Muscle of leg (tissue), 16 donors: ENCODE measurements at places on chromosomes 3 and 15. TPM values are rescaled to one million over a fixed set of nuclear protein-coding genes. Genes with fewer than 3 reads are reported as not detected.

DNA sequence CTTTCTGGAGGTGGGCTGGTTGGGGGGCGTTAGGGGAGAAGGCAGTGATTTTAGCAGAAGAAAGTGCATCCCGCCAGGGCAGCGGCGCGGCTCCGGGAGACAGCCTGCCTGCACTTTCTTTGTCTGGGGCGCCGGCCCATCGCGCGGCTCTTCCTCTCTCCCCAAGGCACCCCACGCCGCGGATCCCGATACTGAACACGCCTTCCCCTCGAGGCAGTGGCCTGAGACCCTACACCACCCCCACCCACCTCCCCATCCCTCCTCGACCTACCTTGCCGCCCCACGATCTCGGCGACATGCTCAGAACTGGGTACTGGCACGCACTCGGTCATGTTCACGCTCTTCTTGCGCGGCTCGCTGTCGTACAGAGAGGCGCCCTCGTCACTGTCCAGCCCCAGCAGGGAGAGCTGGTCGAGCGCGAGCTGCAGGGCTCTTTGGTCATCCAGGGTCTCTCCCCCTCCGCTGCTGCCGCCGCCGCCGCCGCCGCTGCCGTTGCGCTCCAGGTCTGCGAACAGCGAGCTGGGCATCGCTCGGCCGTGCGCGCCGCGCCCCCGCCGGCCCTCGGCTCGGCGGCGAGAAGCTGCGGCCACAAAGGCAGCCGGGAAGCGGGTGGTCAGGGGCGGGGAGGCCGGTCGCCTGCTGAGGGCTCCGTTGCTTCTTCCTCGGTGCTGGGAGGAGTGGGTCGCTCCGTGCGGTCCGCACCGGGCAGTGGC lies 483 bp downstream of the MEX3B start:
- peak; percentile 71 for DNase-seq

The THPO gene
- 0.89 TPM for total RNA-seq

DNA sequence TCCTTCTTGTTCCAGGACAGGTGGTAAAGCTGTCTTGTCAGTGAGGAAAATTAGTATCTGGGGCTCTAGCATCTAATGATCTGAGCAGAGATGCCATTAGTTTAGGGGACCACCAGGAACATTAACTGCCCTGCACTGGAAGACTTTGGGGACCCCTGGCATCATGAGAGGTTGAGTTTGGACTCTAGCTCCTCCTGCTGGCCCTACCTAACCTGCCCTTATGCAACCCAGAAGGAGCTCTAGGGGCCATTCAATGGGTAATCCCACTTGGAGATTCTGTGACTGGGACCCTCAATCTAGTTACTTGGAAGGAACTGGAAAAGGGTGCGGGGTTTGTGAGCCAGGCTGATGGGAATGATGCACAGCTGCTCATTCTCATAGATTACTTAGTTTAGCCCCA lies 451.0 kb downstream of the EPHB1 start:
- DNase-seq = no peak

The COL6A6 gene
- 112 TPM for total RNA-seq

GRCh38 chr3:178329936-178330335 lies 206.3 kb upstream of the KCNMB2 start:
- peak; percentile 63 for DNase-seq

- peak; percentile 99 for DNase-seq
These were observed 1.9 kb downstream of the ADAMTS9 start for GRCh38 chr3:64685800-64686445.

GRCh38 chr15:49688135-49688790 lies 67.4 kb downstream of the DTWD1 start:
- no peak for DNase-seq

DNA sequence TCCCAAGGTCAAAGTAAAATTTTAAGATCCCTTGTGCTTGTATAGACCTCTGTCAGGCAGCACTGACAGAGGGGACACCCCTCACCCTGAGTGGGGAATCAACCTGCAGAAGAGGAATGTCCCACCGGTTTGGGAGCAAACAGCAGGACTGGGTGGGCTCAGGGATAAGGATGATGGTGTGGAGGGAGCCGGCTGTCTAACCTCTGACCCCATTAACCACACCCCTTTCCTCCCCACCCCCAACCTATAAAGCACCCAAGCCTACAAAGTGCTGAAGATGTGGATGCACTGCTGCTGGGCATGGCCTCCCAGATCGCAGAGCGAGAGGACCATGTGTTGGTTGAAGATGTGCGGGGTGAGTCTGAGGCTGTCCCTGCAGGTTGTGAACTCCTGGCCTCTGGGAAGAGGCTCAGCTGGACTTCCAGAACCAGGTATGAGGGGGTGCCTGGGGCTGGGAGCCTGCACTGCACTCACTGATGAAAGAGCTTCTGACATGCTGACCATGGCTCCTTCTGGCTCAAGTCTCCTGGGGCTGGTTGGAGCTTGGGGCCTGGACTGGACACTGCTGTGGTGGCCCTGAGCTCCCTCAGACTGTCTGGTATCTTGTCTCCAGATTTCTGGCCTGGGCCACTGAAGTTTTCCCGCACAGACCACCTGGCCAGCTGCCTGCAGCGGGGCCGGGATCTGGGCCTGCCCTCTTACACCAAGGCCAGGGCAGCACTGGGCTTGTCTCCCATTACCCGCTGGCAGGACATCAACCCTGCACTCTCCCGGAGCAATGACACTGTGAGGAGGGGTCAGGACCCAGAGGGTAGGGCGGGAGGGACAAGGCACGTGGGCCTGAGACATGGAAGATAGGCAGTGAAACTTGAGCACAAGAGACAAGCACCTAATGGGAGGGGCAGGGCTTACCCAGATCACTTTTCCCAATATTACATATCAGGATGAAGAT lies 9.3 kb downstream of the DUOX1 start:
- DNase-seq = no peak

The FOXB1 gene
- not detected for total RNA-seq

GRCh38 chr3:9180764-9181117 lies 68.7 kb downstream of the SRGAP3 start:
- peak; percentile 67 for DNase-seq

DNA sequence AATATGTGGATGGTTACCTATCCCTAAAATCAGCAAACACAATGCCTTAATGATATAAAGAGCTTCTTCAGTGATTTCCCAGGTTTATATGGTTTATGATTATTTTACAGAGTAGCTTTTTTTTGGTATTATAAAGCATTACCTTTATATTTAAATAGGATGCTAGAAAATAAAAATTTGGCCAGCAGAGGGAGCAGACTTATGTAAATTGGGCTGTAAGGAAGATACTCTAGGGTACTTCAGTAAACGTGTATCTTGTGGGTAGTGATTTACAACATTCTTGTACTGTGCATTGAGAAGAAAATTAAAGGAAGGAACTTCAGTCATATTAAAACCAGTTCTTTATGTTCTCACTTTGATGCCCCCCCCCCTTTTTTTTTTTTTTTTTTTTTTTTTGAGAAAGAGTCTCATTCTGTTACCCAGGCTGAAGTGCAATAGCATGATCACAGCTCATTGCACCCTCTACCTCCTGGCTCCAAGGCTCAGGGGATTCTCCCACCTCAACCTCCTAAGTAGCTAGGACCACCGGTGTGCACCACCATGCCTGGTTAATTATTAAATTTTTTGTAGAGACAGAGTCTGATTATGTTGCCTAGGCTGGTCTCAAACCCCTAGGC lies 167.9 kb downstream of the BBX start:
- DNase-seq = peak; percentile 67

- DNase-seq = no peak
These were observed 16.3 kb downstream of the TMEM43 start for GRCh38 chr3:14141144-14141543.

The PIERCE2 gene
- 1.4 TPM for total RNA-seq

DNA sequence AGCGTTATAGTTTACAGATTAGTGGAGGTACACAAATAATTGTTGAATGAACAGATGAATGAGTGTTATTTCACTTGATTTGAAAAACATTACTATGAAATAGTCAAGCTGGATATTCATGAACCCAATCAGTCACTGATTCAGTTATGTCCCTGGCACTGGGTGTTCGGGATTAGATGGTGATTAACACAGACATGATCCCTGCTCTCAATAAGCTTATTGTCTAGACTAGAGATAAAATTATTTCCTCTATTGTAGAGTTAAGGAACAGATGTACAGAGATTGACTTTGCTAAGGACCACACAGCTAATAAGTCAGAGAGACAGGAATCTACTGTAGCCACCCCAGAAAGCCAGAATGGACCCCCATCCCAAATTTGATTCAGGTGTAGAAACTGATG lies 963 bp downstream of the GRAMD1C start:
- DNase-seq = no peak

The ISLR2 gene
- total RNA-seq = 1.4 TPM

- peak; percentile 70 for DNase-seq
These were observed 130.0 kb downstream of the ASB7 start for GRCh38 chr15:100732211-100733055.

GRCh38 chr3:167754049-167754448 lies 18.5 kb downstream of the SERPINI1 start:
- DNase-seq = no peak

DNA sequence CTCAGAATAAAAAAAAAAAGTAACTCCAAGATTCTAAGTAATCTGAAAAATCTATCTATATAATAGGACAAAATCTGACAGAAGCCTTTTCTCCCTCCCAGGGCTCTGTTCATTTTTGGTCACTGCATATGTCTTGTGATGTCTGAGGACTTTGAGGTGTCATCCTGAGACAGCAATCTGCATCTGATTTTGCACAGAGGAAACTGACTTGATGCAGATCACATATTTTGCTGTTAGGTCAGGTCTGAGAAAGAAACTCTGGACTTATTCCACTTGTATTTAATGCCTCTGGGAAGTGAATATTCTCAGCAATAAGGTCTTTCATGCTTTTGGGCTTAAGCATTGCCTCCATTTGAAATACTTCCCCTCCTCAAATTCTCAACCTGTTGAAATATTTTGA lies 295.2 kb upstream of the THBS1 start:
- DNase-seq = peak; percentile 24

DNA sequence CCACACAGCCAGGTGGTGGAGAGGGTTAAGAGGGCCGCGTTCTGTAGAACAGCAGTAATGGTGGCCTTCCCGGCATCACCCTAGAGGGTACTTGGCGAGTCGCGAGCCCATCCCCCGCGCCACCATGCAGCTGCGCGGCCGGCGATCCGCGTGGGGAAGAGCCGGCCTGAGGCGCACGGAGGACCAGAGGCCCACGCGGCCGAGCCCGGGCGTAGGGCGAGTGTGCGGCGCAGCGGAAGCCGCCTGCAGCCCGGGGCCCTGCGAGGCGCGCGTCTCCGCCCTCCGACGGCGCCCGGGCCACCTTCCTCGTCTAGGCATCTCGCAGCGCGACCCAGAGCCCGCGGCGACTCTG lies 423 bp downstream of the TKT start:
- peak; percentile 48 for DNase-seq

GRCh38 chr3:114178770-114179368 lies at the start of gene DRD3:
Gene DRD3, minus strand, starts transcription at chr3:114179052. Its CDS starts 7,060 bp downstream, at chr3:114171992.
- DNase-seq = peak; percentile 79

GRCh38 chr3:156483426-156483825 lies 71.5 kb downstream of the SSR3 start:
- peak; percentile 38 for DNase-seq

The C15orf62 gene
- total RNA-seq = 0.13 TPM

DNA sequence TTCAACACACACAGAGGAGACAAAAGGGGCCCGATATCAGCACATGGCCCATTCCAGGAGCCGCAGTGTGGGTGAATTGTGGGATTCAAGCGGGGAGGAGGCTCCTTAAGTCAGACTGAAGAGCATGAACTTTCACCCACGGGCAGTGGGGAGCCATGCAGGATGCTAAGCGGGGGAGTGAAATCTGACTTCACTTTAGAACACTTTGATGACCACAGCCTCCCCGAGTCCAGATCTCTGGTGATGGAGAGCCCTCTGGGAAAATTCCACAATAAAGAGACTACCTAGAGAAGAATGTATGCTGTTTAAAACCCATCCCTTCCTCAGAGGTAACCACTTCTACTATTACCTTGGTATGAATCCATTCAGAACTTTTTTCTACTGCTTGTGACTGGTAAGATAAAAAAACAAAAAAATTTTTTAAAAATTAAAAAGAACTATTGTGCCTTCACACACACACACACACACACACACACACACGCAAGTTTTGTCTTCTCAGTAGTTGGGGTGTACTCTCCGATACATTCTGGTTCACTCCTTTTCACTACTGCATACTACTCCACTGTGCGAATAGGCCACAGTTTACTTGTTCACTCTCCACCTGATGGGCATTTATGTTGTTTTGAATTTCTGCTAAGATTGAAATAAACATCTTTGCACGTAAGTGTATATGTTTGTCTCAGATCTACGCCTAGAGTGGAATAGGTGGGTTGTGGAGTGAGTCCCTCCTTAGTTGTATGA lies 2.0 kb upstream of the H1-8 start:
- no peak for DNase-seq

GRCh38 chr15:100330629-100331215 lies 11.1 kb downstream of the ADAMTS17 start:
- DNase-seq = no peak

The SLCO2A1 gene
- total RNA-seq = 0.49 TPM

The TNFSF10 gene
- total RNA-seq = 11.3 TPM

- no peak for DNase-seq
These were observed 80.2 kb downstream of the DLG1 start for GRCh38 chr3:197218210-197218609.

The ATXN7 gene
- total RNA-seq = 8.1 TPM

The CCDC54 gene
- not detected for total RNA-seq

The SLC12A1 gene
- not detected for total RNA-seq

DNA sequence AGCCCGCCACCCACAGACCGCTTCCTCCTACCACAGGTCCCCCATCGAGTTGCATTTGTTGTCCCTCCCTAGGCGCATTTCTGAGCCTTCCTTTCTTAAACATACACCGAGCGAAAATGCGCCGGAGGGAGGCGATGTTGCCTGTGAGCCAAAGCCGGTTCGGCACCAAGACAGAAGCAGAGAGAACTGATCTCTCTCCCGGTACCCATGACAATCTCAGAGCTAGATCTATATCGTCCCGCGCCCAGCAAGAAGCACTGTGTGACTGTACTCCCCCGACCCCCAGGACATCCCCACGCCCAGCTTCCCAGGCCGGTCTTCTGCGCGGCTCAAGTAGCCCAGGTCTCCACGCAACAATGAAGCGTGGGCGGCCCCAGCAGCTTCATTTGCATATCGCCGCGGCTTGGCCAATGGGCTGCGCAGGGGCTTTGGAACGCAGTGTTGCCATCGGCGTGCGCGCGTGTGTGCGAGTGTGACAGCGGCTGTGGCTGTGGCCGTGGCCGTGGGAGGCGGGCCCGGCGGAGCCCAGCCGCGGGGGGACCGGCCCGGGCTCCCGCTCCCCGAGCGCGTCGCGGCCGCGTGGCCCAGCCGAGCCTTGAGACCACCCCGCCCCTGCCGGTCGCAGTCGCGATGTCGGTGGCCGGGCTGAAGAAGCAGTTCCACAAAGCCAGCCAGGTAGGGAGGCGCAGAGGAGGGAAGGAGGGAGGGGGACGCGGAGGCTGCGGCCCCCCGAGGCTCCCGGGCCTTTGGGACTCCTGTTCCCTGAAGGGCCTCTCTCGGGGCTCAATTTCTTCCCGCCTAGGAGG lies at the start of gene SH3GL3:
TSS of gene SH3GL3 (plus strand) at position 438 of the 806 bp plus-strand sequence. CDS start at position 631, 193 bp downstream.
- peak; percentile 95 for DNase-seq

DNA sequence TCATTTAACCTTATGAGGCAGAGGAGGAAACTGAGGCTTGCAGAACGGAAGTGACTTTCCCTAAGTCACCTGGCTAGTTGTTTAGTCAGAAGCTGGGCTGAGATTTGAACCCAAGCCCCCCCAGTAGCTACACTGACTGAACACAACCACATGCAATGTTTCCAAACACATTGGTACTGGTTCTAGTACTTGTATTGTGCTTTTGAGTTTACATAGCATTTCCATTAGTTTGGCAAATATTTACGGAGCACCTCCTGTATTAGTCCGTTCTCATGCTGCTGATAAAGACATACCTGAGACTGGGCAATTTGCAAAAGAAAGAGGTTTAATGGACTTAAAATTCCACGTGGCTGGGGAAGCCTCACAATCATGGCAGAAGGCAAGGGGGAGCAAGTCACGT lies 56.3 kb upstream of the ITGA11 start:
- no peak for DNase-seq

- no peak for DNase-seq
These were observed 21.5 kb upstream of the FSTL1 start for GRCh38 chr3:120472121-120472844.
